ENCODE measurements at places on chromosomes 6 and 20. TPM values are rescaled to one million over a fixed set of nuclear protein-coding genes. Genes with fewer than 3 reads are reported as not detected.
A peak's percentile ranks its signal among the peaks of the same experiment; 100 is the strongest.

The COL11A2 gene
- 127 TPM for total RNA-seq

The ABHD16B gene
- not detected for total RNA-seq

The NUP153 gene
- total RNA-seq = 39.0 TPM

- no peak for DNase-seq
- peaks cover 17% of the 10 kb centered on the region for H3K36me3 ChIP-seq
- H3K27ac ChIP-seq = peak overlapping the region; percentile 24
- peaks cover 2% of the 10 kb centered on the region for H3K27me3 ChIP-seq
- peak overlapping the region; percentile 66 for H3K4me3 ChIP-seq
- peaks cover 29% of the 10 kb centered on the region for H3K4me1 ChIP-seq
Measured at GRCh38 chr6:134983823-134984222, 33.9 kb upstream of the ALDH8A1 start.

GRCh38 chr20:36454698-36455427 lies 86.5 kb upstream of the MYL9 start:
- no peak overlapping the region for H3K27ac ChIP-seq
- H3K27me3 ChIP-seq = peaks cover 4% of the 10 kb centered on the region
- peaks cover 2% of the 10 kb centered on the region for H3K4me1 ChIP-seq
- DNase-seq = no peak
